ENCODE measurements at places on chromosomes 4 and X.

DNA sequence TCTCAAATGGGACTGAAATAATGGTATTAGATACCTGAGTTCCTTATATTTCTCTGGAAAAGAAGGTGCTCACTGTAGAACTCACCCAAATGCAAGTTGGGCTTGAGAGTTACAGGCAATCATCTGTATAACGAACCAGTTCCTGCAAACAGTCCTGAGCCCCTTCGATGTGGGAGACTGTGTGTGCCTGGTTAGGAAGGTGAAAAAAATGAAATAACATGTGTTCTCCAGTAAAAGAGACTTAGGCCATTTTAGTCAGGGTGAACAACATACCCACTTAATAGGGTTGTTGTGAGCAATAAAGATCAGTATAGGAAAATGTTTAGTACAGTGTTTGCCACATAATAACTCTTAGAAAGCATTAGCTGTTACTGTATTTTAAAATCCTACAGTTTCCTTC is 23.4 kb downstream of the STIM2 start:
- no peak for DNase-seq

DNA sequence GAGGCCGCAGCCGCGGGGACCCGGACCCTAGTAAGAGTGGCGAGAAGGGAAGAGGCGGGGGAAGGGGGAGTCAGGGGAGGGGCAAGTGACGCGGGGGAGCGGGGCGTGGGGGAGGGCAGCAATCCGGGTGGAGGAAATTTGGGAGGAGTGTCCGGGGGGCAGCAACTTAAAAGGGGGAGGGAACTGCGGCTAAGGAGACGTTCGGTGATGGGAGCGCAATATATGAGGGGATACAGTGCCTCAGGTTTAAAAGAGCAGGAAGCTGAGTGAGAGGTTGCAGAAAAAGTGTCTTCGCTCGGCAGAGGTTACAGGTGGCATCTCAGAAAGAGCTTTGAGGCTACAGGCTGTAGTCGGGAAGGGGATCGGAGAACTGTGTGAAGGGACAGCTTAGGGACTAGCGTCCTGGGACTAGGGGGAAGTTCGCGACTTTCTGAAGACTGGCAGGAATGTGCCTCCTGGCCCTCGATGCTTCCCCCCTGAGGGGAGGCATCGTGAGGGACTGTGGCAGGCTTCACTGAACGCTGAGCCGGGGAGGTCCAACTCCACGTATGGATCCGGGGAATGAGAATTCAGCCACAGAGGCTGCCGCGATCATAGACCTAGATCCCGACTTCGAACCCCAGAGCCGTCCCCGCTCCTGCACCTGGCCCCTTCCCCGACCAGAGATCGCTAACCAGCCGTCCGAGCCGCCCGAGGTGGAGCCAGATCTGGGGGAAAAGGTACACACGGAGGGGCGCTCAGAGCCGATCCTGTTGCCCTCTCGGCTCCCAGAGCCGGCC is 519 bp downstream of the FOXO4 start:
- peak; percentile 27 for DNase-seq

GRCh38 chr4:170884969-170885570 is 795.3 kb upstream of the AADAT start:
- DNase-seq, result no peak

GRCh38 chrX:82692991-82693390 is 815.1 kb upstream of the POU3F4 start:
- DNase-seq, result no peak
